Foreskin keratinocyte (primary cell): ENCODE measurements at places on chromosomes 13 and 19. TPM values are rescaled to one million over a fixed set of nuclear protein-coding genes. Genes with fewer than 3 reads are reported as not detected.

AZU1 gene
- not detected in 2 replicates for total RNA-seq

PMIS2 gene
- not detected in 2 replicates for total RNA-seq

ADAMTS10 gene
- not detected in 2 replicates for total RNA-seq

ATP1A3 gene
- total RNA-seq, result 0.14 TPM in 1 of 2 replicates, not detected in the other

RHPN2 gene
- total RNA-seq, result 4.7 and 5.0 TPM in 2 replicates

ZNF562 gene
- total RNA-seq, result 27.8 and 29.8 TPM in 2 replicates

FGF22 gene
- total RNA-seq, result not detected in 2 replicates

PDX1 gene
- total RNA-seq, result not detected in 2 replicates

CLDN10 gene
- total RNA-seq, result not detected in 2 replicates

B3GNT3 gene
- total RNA-seq, result 6.5 and 11.5 TPM in 2 replicates

PALM3 gene
- total RNA-seq, result not detected in 2 replicates

URAD gene
- total RNA-seq, result not detected in 2 replicates

SLC7A9 gene
- not detected in 2 replicates for total RNA-seq

SULT2A1 gene
- not detected in 2 replicates for total RNA-seq

C19orf73 gene
- 0.71 and 1.2 TPM in 2 replicates for total RNA-seq
